ENCODE measurements at places on chromosomes 3 and 15.
A peak's percentile ranks its signal among the peaks of the same experiment; 100 is the strongest.

GRCh38 chr3:71124048-71124447, 459.5 kb downstream of the FOXP1 start:
- no peak for DNase-seq

DNA sequence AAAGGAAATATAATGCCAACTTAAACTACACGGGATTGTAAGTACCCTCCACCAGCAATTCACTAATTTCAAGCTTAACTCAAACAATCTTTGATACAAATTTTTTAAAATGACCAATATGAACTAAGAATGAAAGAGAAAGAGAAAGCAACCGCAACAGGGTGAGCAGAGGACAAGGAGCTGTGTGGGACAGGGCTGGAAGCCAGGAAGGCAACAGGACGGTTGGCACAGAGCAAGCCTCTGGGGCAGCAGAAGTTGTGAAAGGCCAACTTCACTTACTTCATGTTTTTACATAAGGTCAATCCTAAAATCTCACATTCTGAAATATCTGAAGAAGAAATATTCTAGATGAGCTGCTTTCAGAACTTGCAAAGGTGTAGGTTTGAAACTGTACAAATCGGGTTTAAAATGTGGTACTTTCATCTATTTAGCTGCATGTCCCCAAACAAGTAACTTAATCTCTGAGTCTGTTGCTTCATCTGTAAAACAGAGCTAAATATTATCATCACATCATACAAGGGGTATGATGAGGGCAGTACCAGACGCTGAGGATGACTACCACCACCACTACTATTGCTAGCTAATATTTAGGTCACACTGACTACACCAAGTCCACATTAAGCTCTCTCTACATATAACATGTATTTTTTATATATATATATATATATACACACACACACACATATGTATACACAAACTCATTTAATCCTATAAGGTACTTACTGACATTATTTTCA, 101.7 kb downstream of the IGSF11 start:
- DNase-seq, result no peak

GRCh38 chr3:13152826-13153710, 79.8 kb upstream of the IQSEC1 start:
- DNase-seq, result no peak

- DNase-seq, result no peak
Measured at GRCh38 chr15:79431636-79432344, at the start of gene MINAR1. TSS of gene MINAR1 (plus strand) at chr15:79432336. CDS start at chr15:79456148, 23,812 bp downstream.

DNA sequence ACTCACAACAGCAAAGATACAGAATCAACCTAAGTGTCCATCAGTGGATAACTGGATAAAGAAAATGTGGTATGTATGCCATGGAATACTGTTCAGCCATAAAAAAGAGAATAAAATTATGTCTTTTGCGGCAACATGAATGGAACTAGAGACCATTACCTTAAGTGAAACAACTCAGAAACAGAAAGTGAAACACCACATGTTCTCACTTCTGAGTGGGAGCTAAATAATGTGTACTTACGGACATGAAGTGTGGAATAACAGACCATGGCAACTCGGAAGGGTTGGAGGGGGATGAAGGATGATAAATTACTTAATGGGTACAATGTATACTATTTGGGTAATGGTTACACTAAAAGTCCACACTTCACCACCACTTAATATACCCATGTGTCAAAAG, 600.6 kb downstream of the MAGI1 start:
- no peak for DNase-seq

DNA sequence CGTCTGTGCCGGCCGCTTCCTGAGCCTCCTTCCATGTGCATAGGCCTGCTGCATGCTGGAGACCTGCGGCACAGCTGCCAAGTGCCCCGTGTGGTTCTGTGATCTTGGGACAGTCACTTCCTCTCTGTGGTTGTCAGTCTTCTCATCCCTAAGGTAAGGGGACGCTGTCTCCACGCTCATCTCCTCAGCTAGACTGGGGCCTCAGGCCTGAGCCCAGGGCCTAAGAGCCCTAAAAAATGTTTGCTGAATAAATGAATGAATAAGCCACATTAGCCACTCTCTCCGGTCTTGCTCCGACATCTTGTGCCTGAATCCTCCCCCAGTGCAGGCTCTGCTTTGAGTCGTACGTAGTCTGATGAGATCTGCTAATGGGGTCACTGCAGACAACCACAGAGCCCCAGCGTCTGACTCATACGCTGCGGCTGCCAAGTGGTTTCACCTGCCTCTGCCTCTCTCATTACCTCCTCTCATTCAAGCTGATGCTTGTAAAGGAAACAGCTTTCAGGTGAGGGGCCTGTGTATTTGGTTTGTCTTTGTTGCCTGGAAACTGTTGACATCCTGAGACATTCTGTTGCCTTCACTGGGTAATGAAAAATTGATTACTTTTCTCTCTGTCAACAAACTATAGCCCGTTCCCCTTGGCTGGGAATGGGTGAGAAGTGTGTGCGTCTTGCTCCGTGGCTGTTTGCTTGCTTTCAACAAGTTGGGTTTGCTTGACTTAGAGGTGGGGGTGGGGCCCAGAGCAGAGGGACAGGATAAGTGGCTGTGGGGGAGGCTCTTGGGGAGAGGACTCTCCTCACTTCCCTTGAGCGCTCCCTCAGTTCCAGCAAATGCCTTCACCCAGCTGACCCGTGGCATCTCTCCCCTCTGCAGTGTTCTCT, 15.9 kb downstream of the RPLP1 start:
- DNase-seq, result peak; percentile 89

GRCh38 chr3:116176974-116177555, 268.2 kb downstream of the LSAMP start:
- DNase-seq, result no peak

DNA sequence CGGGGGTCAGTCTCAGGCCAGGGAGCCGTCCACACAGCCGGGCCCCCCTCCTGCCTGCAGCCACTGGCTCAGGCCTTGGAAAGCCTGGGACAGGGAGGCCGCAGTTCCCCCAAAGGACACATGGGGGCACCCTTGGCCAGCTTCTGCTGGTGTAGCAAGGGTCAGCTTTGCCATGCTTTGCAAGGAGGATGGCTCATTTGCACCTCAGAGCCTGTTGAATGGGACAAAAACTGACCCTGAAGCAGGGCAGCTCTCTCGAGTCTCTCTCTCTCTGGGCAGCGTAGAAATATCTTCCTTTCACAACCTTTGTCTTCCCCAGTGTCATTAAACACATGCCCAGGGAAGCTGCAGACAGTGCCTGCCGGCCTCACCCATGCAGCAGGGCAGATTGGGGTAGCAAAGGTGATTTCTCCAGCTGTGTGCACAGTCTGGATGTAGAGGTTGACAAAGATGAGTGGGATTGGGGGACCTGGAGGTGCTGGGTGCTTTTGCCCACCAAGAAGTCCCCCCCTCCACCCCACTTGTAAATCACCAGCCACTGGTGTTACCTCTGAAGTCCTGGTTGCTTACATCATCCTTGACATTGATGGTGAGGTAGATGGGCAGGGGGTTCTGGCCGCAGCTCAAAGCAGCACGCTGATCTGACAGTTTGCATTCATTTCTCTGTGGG, 17.4 kb upstream of the EHD4 start:
- DNase-seq, result peak; percentile 10

DNA sequence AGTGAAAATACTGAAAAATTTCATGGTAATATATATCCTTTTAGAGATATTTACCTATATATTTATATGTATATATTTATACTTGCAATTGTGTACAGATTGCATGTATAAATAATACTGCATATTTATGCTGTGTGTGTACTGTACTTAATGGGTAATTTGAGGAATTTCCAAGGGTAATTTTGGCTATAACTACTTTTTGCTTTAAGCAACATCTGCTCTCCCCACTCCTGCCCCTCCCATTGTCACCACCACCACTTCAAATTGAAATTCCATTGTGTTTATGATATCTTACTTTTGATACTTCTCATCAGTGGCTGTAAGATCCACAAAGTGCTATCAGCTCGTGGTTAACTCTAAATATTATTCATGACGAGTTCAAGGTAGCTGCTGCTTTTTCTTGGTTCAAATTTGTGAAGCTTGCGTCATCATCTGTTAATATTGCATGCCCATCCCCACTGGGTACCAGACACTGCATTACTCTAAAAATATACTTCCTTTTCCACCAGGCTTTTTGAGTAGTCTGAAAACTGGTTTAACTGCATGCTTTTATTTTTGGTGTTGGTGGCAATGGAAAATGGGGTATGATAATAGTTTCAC, 91.7 kb upstream of the MITF start:
- DNase-seq, result no peak

- DNase-seq, result no peak
Measured at GRCh38 chr3:40653001-40653400, 128.2 kb downstream of the ZNF621 start.

GRCh38 chr15:71116366-71116765, 1.1 kb downstream of the THSD4 start:
- DNase-seq, result no peak

DNA sequence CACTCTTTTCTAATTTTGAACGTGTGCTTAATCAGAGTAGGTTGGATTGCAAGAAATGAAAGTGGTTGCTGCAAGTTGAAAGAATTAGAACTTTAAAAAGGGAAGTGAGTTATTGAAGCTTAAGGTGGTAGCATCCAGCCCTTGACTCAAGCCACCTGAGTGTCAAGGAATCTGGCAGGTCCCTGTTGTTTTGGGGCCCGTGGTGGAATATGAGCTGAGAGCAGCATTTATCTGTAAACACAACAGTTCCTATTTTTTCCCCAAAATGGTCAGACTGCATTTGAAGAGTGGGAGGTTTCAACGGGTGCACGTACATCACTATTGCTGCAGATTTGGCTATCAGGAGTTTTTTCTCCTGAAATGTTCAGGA, 1.7 kb downstream of the ITPR1 start:
- DNase-seq, result no peak

- DNase-seq, result no peak
Measured at GRCh38 chr3:139122221-139122581, 77.5 kb upstream of the PRR23C start.

- no peak for DNase-seq
Measured at GRCh38 chr3:53030619-53031449, 15.0 kb downstream of the SFMBT1 start.

GRCh38 chr3:50296721-50297383, 2.4 kb downstream of the HYAL3 start:
- no peak for DNase-seq

GRCh38 chr3:42667096-42667522, 13.6 kb downstream of the ZBTB47 start:
- no peak for DNase-seq

DNA sequence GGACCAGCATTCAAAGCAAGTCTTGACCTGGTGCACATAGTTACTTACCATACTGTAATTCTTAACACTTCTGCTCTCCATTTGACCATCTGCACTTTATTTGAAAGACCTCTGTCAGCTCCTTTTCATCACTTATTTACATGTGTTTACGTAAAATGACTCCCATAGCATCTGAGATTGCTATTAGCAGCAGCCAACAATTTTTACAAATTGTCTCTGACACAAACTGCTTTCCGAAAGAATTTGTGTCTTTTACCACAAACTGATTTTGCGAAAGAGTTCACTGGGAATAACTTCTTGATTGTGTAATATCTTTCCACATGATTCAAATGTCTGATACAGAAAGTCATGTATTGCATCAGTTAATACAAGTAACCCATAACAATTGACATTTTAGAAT, 144.1 kb upstream of the PEX5L start:
- no peak for DNase-seq

GRCh38 chr3:160490166-160490565, 40.6 kb upstream of the TRIM59 start:
- DNase-seq, result no peak

DNA sequence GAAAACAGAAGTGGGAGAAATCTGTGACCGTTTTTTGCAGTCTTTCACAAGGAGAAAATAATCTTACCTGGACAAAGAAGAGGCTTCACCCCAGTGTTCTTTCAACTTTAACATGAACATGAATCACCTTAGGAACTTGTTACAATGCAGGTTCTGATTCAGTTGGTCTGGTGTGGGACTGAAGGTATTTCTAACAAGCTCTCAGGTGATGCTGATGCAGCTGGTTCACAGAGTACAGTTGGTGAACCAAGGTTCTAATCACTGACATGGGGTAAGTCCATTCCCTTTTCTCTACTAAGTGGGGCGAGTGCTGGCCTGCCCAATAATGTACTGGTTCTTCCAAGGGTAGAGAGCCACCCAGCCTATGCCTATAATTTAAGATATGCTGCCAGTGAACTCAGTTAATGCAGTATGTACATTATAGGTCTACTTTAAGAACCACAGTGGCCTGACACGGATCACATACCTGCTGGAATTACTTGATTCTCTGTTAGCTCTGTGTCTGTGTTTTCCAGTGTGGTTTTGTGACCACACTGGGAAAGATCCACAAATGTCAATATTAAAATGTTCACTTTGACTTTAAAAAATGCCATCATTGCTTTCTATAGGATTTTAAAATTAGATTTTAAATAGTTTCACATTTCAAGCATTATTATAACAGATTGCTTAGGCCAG, 304.1 kb downstream of the ZNF621 start:
- DNase-seq, result no peak

GRCh38 chr15:97126553-97127233, 796.2 kb downstream of the NR2F2 start:
- DNase-seq, result no peak

DNA sequence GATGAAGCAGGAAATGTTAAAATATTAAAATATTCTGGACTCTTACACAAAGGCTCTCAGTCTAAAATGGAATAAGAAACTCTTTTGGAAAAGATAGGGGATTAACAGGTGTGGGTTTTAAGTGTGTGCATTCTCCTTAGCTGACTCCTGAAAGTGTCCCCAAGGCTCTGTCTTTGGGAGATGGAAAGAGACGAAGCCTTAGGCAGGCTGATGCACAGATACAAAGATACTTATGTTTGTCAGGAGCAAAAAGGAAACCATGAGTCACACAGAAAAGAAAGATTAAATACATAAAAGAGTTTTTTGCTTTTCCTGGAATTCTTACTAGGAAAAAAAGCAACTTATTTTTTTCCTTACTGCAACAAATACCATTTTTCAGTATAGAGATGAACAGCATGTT, 23.8 kb upstream of the ABI3BP start:
- no peak for DNase-seq

All from NCI-H1092 treated with DMSO at 0.1 percent for 48 hours (cell line).